ENCODE measurements at places on chromosomes 16 and 17. TPM values are rescaled to one million over a fixed set of nuclear protein-coding genes. Genes with fewer than 3 reads are reported as not detected.

- H3K4me3 ChIP-seq: no peak overlapping the region
- DNase-seq: no peak
- peaks cover 5% of the 10 kb centered on the region for H3K27me3 ChIP-seq
- no peak overlapping the region for H3K27ac ChIP-seq
- no peaks in the 10 kb centered on the region for H3K36me3 ChIP-seq
These were observed 56.4 kb downstream of the LITAF start for GRCh38 chr16:11530171-11530940.

- no peak overlapping the region for H3K4me3 ChIP-seq
- peaks cover 5% of the 10 kb centered on the region for H3K27me3 ChIP-seq
- DNase-seq: no peak
These were observed 43.2 kb downstream of the PIMREG start for GRCh38 chr17:6487251-6488007.

DNA sequence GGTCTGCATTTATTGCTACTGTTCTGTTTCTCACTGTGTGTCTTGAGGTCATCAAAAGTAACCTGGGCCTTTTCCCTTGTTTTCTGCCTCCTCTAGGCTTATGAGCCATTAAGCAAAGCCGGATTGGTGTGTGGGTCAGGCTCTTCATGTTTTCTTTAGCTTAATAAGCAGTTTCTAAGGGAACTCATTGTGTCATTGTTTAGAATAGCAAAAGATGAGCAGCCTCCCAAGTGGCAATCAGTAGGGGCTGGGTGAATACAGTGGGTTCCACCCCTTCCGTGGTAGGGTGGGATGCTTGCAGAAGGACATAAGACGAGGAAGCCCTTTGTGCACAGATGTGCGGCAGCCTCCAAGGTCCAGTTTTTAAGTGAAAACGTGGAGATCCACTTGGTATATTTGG, 34.5 kb downstream of the ABCC1 start:
- H3K27ac ChIP-seq: no peak overlapping the region
- DNase-seq: no peak
- peaks cover 29% of the 10 kb centered on the region for H3K36me3 ChIP-seq
- peaks cover 48% of the 10 kb centered on the region for H3K4me1 ChIP-seq
- H3K27me3 ChIP-seq: no peaks in the 10 kb centered on the region

Gene CA5A
- not detected for polyA plus RNA-seq

GRCh38 chr16:10782628-10783027, 36.0 kb downstream of the TVP23A start:
- no peaks in the 10 kb centered on the region for H3K27me3 ChIP-seq
- no peaks in the 10 kb centered on the region for H3K36me3 ChIP-seq
- no peak overlapping the region for H3K4me3 ChIP-seq

Gene PYDC1
- polyA plus RNA-seq: not detected

Gene CCL16
- polyA plus RNA-seq: not detected

DNA sequence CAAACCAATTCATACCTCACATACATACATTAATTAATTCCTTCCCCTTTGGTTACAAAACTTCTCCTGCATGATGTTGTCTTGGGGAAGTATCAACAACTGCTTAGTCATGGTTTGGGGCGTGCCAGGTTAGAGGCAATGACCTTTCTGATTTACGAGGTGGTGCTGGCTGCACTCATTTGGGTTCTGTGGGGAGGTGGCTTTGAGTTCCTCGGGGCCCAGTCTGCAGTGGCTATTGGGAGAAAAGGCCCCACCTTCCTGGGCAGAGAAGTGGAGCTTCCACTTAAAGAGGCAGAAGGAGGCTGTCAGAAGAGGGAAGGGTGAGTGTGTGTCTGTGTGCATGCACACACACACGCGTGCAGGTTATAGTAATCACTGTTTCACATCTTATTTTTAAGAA, 10.2 kb upstream of the ETV4 start:
- no peak overlapping the region for H3K27ac ChIP-seq
- H3K4me3 ChIP-seq: no peak overlapping the region
- H3K4me1 ChIP-seq: peaks cover 4% of the 10 kb centered on the region
- DNase-seq: no peak
- peaks cover 26% of the 10 kb centered on the region for H3K27me3 ChIP-seq
